Lower leg skin (tissue), 4 donors: ENCODE measurements at places on chromosomes 16 and 17. TPM values are rescaled to one million over a fixed set of nuclear protein-coding genes. Genes with fewer than 3 reads are reported as not detected.

- no peak for DNase-seq
These were observed 40.5 kb downstream of the DNAH9 start for GRCh38 chr17:11638700-11639265.

- no peak for DNase-seq
These were observed 14.2 kb downstream of the SLFN12L start for GRCh38 chr17:35523296-35523695.

GRCh38 chr17:82666931-82667667 lies 18.9 kb upstream of the WDR45B start:
- DNase-seq, result no peak

- no peak for DNase-seq
These were observed 17.1 kb upstream of the ATP6V0A1 start for GRCh38 chr17:42441371-42442195.

GRCh38 chr16:71846431-71846830 lies 655 bp downstream of the ATXN1L start:
- DNase-seq, result no peak

DNA sequence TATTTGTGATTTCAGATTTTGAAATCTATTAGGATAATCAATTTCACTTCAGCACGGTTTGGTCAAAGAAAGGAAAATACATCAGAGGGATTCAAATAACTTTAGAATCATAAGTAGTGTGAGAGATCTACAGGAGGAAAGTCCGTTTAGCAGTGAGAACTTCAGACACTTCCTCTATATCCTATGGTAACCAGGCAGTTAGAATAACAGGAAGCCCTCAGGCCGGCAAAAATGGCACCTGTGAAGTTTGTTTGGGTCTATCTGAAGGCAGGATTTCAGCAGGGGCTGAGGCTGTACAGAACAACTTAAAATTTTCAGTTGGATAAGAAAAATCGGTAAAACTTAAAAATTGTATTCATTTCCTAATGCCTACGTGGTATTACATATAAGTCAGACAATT lies 24.9 kb downstream of the KCNJ16 start:
- DNase-seq, result no peak

DNA sequence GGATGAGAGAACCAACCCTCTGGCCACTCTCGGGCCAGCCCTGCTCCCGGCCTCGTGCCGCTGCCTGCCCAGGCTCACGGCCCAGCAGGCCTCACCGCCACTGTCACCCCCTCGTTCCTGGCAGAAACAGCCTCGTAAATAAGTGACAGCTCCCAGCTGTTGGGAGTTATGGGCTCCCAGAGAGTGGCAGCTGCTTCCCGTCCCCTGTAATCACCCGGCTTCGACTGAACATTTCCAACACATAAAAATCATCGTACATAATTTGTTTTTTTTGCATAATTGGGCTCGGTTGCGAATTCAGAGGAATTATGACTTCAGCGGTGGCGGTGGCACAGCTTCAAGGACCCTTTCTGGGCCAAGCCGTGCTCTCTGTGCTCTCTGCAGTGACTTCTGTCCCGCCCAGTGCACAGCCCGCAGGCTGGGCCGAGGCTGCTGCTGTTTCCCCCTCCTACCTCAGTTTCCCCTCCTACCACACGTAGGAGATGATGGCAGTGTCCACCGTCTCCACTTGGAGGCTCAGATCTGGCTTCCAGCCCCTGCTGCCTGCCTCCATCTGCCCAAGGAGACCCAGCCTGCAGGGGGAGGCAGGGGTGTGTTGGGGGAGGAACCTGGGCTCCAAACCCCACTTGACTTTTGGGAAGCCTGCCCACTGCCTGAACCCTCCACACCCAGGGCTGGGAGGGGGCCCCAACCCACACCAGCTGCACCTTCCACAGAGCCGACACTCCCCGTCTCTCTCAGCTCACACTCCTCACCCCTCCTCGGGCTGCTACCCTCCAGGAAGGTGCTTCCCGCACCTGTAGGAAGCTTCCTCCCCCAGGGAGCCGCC lies 84.9 kb downstream of the RTN4RL1 start:
- no peak for DNase-seq

- no peak for DNase-seq
These were observed 5.3 kb upstream of the ERBB2 start for GRCh38 chr17:39694593-39694992.

- DNase-seq, result no peak
These were observed 3.2 kb upstream of the UBALD1 start for GRCh38 chr16:4617880-4618279.

- DNase-seq, result no peak
These were observed 96.4 kb downstream of the ABCC6 start for GRCh38 chr16:16126896-16127295.

- no peak for DNase-seq
These were observed 24.9 kb upstream of the CDC42EP4 start for GRCh38 chr17:73336408-73337329.

- no peak for DNase-seq
These were observed 137.5 kb downstream of the XYLT1 start for GRCh38 chr16:17333229-17333628.

GRCh38 chr17:63434951-63435571 lies 11.0 kb downstream of the CYB561 start:
- peak; percentile 90 for DNase-seq

- DNase-seq, result no peak
These were observed 29.3 kb downstream of the UNC13D start for GRCh38 chr17:75814900-75815373.

GRCh38 chr17:77254951-77255825 lies 114.4 kb downstream of the SEC14L1 start:
- no peak for DNase-seq

DNA sequence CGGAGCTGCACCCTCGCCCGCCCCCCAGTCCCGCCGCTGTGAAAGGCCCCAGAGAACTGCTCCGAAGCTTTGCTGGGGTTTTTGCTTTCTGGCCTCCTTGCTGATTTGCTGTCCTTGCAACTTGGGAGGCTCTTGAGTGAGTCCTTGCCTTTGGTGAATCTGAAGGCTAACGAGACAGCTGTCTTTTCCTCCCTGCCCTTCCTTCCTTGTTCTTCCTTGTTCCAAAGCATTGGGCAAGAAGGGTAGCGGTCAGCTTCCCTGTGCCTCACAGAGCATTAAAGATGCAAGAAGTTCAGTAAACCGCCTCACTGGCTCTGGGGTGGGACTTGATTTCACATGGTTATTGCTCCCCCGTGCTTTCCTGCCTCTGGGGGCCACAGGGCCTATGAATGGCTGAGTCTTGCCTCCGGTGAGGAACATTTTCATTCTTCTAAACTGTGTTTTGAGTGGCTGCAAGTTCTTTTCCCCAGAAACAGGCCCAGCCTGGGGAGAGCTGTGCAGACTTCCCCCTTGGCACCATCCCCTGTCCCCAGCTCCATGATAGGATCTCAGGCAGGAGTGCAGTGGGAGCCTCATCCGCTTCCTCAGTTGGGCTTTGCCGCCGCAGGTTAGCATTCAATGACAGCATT lies 1.4 kb downstream of the YPEL2 start:
- DNase-seq, result peak; percentile 65

DNA sequence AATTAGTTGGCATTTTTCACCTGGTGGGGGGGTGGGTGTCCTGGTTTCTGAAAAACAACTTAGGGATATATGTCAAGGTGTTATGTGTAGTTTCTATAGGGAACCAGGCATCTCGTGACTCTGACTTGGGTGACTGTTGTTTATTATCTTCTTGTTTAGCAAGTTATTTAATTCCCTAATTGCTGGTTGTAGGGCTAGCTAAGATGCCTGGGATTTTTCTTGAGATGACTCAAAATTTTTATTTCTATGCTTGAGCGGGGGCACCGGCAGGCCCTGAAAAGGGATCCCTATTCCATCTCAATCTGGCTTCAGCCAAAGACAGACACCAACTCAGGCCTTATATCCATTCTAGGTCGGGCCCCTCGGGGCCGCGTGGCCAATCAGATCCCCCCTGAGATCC lies 3.2 kb downstream of the DPH1 start:
- DNase-seq, result no peak

- DNase-seq, result no peak
These were observed 282.2 kb downstream of the MAP2K6 start for GRCh38 chr17:69696650-69697049.

DNA sequence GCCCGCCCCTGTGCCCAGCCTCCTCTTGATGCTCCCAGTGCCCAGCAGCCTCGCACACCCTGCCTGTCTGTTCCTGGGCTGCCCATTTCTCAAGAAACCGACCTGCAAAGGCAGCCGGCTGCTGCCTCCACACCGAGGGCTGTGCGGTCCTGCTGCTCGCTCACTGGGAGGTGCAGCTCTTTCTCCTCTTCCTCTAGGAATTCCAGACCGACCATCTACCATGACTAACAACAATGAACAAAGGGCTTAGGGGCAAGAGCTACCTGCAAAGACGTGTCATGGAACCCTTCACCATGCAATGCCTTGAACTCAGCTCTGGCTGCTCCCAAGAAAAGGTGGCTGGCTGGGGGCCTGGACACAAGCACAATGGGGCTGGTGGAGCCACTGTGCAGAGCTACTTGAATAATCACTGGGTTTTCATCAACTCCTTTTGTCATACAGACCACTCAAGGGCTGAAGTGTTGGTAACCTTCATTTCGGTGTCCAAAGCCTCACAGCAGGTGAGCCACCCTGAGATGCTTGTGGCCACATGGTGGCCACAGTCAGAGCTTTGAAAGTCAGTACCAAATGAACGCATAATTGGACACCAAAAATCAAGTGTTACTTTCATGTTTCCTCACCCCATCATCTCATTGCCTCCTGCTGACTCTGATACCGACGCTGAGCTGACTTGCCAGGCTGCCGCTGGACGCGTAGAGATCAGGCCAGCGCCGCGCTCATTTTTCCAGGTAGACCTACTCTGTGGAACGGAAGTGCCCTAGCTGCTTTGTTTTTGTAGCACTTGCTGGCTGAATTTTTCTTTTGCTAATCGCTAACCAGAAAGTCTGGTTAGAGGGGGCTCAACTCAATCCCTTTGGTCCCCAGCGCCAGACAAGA lies 19.8 kb downstream of the CYB561 start:
- no peak for DNase-seq

DNA sequence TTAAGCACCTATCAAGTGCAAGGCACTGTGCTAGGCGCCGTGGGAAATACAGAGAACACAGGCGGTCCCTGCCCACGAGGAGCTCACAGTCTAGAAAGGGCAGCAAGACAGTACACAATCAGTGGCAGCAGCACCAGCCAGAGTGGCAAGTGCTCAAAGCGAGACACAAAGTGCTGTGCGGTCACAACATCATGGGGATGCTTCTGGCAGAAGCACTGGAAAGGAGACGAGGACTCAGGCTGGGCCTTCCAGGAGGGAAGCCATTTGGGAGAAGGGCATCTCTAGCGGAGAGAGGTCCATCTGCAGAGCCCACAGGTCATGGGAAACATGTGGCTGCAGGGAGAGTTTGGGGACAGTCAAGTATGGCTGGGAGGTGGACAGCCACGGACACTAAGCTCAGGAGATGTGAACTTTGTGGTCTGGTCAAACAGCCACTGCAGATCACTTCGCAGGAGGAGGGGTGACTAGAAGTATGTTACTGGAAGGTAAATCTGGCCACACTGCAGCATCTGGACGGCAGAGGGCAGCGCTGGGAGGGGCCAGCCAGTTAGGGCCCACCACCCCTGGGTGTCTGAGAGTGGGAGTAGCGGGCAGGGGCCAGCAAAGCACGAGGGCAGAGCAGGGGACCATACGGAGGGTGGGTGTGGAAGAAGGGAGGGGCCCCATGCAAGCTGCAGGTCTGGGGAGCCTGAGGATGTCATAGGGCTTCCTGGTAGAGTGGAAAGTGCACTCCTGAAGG lies 71.1 kb downstream of the N4BP1 start:
- no peak for DNase-seq

DNA sequence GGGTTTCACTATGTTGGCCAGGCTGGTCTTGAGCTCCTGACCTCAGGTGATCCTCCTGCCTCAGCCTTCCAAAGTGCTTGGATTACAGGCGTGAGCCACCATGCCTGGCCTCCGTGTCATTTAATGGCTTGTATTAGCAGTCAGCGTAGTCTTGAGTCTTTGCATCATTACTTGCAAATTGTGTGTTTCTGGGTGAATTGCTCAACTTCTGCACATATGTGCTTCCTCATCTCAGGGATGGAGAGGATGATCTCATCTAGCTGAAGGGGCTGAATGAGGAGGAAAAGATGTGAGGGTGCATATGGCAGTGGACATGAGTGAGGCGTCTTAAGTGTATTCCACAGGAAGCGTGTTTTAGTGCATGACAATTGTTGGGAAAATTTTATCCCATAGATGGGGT lies 155.8 kb downstream of the SNX29 start:
- DNase-seq, result no peak

DNA sequence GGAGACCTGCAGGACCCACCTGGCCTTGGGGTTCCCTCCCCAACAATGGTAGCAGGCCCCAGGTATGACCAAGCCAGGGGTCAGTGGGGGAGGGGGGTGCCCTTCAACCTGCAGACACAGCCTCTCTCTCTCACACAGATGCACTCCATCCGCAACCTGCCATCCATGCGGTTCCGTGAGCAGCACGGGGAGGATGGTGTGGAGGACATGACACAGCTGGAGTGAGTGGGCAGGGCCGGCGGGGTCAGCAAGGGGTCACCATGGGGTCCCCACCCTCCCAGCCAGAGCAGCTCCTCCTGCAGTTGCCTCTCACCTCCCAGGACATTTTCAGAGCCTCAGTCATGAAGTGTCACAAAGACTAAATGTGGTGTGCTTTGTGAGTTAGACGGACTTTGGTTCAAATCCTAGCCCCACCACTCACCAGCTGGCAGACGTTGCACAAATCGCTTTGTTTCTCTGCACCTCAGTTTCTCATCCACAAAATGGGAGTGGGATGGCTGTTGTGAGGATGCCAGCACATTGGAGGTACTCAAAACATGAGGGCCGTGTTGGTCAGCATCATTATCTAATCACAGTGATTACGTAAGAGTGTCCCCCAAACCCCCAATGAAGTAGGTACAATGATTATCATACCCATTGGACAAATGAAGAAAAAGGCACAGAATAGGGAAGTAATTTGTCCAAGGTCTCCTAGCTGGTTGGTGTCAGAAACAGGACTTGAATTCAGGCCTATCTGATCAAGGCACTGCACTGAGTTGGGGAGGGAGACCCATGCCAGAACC lies 16.0 kb downstream of the MYO15A start:
- DNase-seq, result no peak

DNA sequence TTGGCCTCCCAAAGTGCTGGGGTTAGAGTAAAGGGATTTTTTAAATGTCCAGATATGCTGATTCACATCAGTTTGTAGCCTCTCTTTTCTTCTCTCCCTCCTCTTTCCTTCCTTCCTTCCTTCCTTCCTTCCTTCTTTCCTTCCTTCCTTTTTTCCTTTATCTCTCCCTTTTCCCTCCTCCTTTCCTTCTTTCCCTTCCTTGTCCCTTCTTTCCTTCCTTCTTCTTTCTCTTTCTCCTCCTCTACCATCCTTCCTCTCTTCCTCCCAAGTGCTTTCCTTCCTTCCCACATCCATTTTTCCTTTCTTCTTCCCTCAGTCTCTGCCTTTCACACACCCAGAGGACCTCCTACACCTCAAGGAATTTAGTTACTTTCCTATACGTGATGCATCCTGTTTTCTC lies 671.8 kb downstream of the HS3ST4 start:
- DNase-seq, result no peak

DNA sequence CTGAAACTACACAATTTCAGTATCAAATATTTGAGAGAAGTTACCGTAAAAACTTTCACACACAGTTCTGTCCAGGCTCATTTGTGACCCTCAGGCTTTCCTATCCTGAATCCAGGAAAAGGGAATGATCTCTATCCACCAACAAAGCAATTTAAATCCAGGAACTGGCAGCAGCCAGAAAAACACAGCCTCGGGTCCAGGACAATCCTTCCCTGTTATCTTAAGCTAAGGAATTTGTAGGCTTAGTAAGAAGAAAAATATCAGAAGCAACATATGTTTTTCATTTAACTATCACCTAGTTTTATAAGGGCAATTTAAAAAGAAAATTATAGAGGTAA lies 47.1 kb downstream of the TEX2 start:
- DNase-seq, result no peak

The CCL5 gene
- total RNA-seq, result 0.91 TPM

The ASPSCR1 gene
- total RNA-seq, result 29.9 TPM

The TNFRSF13B gene
- total RNA-seq, result not detected

The SLFN12L gene
- 0.80 TPM for total RNA-seq

The KRTAP2-1 gene
- not detected for total RNA-seq

The SEC14L1 gene
- total RNA-seq, result 52.9 TPM
